ENCODE measurements at places on chromosomes 6 and 20.

GRCh38 chr6:68196645-68197044 lies 438.4 kb upstream of the ADGRB3 start:
- DNase-seq = no peak

- DNase-seq = no peak
Measured at GRCh38 chr6:14401246-14401645, 283.7 kb downstream of the CD83 start.

GRCh38 chr6:141307309-141307998 lies 825.3 kb upstream of the GJE1 start:
- no peak for DNase-seq

DNA sequence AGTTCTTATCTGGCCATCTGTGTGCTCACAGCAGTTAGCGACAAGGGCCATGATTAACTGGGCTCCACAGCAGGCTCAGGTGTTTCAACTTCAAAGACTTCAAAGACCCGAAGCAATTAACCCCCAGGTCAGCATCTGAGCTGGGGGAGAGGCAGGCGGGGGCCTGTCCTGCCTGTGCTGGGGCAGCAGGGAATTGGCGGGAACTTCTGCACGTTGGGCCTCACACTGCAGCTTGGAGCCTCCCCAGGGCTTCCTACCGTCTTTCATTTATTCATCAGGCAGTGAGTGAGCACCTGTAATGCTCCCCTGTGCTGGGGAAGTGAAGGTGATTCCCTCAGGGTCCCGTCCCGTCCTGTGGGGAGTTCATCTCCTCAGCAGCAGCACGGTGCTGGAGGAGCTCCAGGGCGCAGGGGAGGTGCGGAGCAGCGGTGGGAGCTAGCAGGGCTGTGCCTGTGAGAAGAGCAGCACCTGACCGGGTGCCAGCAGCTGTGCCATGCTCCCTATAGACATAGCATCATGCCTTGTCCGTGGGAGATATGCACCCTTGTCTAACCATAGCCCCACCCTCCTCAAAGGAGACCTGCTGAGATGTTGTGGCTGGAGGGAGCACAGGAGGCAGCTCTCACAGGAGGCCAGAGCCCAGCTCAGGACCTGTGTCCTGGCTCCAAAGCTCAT lies 51.8 kb upstream of the FRMD1 start:
- no peak for DNase-seq

GRCh38 chr6:22809370-22809769 lies 240.0 kb downstream of the HDGFL1 start:
- DNase-seq = no peak

GRCh38 chr20:36815454-36816091 lies 42.0 kb upstream of the DSN1 start:
- no peak for DNase-seq

DNA sequence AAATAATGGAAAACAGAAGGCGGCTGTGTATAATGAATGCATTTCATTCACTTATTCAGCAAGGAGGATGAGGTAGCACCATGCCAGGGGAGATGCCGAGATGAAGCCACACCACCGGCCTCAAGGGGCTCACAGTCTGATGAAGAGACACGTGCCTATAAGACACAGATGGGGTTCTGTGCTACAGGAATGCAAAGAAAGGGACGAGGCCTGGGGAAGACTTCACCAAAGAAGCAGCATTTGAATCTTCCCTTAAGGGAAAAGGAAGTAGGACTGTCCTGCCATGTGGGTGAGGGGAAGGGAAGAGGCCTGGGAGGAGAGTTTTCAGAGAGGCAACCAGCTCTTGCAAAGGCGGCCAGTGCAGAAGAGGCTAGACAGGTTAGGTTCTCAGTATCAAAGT lies 98.9 kb downstream of the PSMG4 start:
- DNase-seq = no peak

DNA sequence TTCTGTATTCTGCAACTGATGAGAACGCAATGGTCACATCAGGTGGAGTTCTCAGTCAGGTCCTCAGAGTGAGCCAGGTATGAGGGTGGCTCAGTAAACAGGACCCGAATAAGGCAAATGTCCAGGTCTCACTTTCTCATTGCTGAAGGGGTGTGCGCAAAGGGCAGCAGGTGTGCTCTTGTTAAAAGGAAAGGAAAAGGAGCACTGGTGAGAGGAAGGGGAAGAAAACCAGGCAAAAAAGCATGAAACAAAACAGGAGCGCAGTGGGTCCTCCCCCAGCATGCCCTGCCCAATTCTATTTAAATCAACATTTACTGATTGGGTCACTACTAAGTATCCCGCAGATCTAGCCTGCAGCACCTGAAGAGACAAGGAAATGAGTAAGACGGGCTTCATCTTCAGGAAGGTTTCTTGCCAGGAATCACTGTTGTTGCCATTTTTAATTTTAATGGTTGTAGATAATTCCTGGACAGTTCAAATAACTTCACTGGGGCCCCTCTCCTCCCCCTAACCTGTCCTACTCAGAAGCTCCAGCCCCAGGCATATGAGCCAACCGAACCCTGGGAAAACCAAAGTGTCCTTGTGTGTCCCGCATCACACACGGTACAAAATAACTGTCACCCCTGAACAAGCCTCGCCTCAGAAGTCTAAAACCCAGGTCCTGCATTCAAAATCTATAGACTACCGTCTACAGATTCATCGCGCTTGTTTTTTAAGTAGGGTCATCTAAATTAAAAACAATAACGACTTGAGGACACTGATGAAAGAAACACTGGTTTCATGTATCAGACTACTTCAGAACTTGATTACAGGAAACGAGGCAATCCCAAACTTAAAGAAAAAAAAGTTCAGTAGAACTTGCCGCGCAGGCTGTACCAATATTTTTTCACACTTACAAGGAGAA lies 980 bp downstream of the MBOAT1 start:
- no peak for DNase-seq
